ENCODE measurements at places on chromosomes 1 and 21. TPM values are rescaled to one million over a fixed set of nuclear protein-coding genes. Genes with fewer than 3 reads are reported as not detected.

LHX8 gene
- not detected for polyA plus RNA-seq

ASTN1 gene
- not detected for polyA plus RNA-seq

RGL1 gene
- polyA plus RNA-seq = 2.6 TPM

GJA5 gene
- not detected for polyA plus RNA-seq

LRRC39 gene
- not detected for polyA plus RNA-seq

OR10Z1 gene
- not detected for polyA plus RNA-seq

TCEA3 gene
- 34.4 TPM for polyA plus RNA-seq

DNAI4 gene
- polyA plus RNA-seq = 2.3 TPM

FALEC gene
- not detected for polyA plus RNA-seq

CR1L gene
- polyA plus RNA-seq = not detected

LRRC8B gene
- 16.2 TPM for polyA plus RNA-seq

IL12RB2 gene
- polyA plus RNA-seq = 0.60 TPM

GRCh38 chr1:95072532-95073419 lies at the start of gene ALG14:
TSS of gene ALG14 (minus strand) at chr1:95072951. CDS start at chr1:95072898, 53 bp downstream.
- no peaks in the 10 kb centered on the region for H3K27me3 ChIP-seq
- H3K36me3 ChIP-seq = no peaks in the 10 kb centered on the region
- peak within 1 kb of the TSS; percentile 96 for H3K4me3 ChIP-seq
- H3K4me1 ChIP-seq = peaks cover 8% of the 10 kb centered on the region
- H3K27ac ChIP-seq = peak within 1 kb of the TSS; percentile 85

DNA sequence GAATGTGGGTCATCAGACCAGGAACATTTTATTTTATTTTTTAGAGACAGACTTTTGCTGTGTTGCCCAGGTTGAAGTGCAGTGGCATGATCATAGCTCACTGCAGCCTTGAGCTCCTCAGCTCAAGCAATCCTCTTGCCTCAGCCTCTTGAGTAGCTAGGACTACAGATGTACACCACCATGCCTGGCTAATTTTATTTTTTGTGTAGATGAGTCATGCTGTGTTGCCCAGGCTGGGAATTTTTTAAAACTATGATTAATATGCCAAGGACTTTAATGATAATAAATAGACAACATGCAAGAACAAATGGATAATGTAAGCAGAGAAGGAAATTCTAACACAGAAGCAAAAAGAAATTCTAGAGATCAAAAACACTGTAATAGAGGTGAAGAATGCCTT lies 142.4 kb downstream of the AK5 start:
- no peak overlapping the region for H3K4me3 ChIP-seq
- no peaks in the 10 kb centered on the region for H3K27me3 ChIP-seq
- peaks cover 18% of the 10 kb centered on the region for H3K4me1 ChIP-seq
- DNase-seq = no peak
- no peak overlapping the region for H3K27ac ChIP-seq
- no peaks in the 10 kb centered on the region for H3K36me3 ChIP-seq

GRCh38 chr1:241356519-241357365 lies at the start of gene RGS7:
TSS of gene RGS7 (minus strand) at chr1:241357205.
- H3K27me3 ChIP-seq = no peaks in the 10 kb centered on the region
- no peak for DNase-seq
- no peak within 1 kb of the TSS for H3K27ac ChIP-seq
- H3K4me3 ChIP-seq = no peak within 1 kb of the TSS
- no peaks in the 10 kb centered on the region for H3K4me1 ChIP-seq
- H3K36me3 ChIP-seq = no peaks in the 10 kb centered on the region

- H3K4me1 ChIP-seq = no peaks in the 10 kb centered on the region
- DNase-seq = no peak
- no peak overlapping the region for H3K27ac ChIP-seq
- H3K4me3 ChIP-seq = no peak overlapping the region
- H3K36me3 ChIP-seq = no peaks in the 10 kb centered on the region
Measured at GRCh38 chr1:77273891-77274290, 7.9 kb upstream of the AK5 start.

GRCh38 chr21:42706765-42707164 lies 53.3 kb downstream of the PDE9A start:
- no peak overlapping the region for H3K4me3 ChIP-seq
- H3K27ac ChIP-seq = no peak overlapping the region
- no peaks in the 10 kb centered on the region for H3K4me1 ChIP-seq
- H3K36me3 ChIP-seq = no peaks in the 10 kb centered on the region
- no peak for DNase-seq
- no peaks in the 10 kb centered on the region for H3K27me3 ChIP-seq

DNA sequence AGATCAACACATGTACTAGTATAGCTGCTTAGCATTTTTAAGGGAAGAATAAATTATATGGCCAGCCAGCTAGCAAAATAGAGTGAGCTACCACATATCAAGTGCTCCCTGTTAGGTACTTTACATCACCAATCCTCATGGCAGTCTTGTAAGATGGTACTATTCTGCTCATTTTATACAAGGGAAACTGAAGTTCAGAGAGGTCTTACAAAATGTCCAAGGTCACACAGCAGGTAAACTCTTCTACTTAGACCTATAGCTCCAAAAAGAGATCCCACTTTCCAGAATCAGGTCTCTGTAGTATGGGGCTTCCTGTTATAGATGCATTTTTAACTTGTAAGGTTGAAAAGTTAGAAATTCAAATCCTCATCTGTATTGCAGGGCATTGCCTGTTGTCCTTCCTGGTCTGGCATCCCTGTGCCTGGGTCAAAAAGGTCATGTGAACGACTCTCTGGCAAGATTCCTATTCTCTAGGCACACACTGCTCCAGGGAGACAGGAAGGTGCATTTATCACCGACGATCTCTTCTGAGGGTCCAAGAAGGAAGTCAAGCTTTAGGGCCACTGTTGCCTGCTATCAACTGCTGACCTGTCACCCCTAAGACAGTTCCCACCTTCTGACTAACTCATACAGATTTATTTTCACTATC lies 41.1 kb downstream of the TRIT1 start:
- H3K4me3 ChIP-seq = no peak overlapping the region
- H3K27ac ChIP-seq = peak overlapping the region; percentile 77
- H3K27me3 ChIP-seq = no peaks in the 10 kb centered on the region
- H3K4me1 ChIP-seq = peaks cover 64% of the 10 kb centered on the region
- no peak for DNase-seq

GRCh38 chr1:202580619-202581018 lies 129.6 kb downstream of the SYT2 start:
- H3K27me3 ChIP-seq = no peaks in the 10 kb centered on the region
- H3K27ac ChIP-seq = no peak overlapping the region
- H3K36me3 ChIP-seq = no peaks in the 10 kb centered on the region
- no peak for DNase-seq
- H3K4me3 ChIP-seq = no peak overlapping the region

GRCh38 chr21:35142036-35142815 lies 93.1 kb upstream of the RUNX1 start:
- H3K36me3 ChIP-seq = no peaks in the 10 kb centered on the region
- no peaks in the 10 kb centered on the region for H3K27me3 ChIP-seq
- no peak overlapping the region for H3K27ac ChIP-seq

DNA sequence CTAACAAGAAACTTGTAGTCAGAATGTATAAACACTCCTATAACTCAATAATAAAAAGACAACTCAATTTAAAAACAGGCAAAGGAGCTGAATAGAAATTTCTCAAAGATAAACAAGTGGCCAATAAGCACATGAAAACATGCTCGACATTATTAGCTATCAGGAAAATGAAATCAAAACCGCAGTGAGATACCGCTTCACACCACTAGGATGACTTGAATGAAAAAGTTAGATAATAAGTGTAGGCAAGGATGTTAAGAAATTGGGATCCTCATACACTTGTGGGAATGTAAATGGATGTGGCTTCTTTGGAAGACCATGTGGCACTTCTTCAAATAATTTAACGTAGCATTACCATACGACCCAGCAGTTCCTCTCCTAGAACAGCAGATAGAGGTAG lies 8.9 kb downstream of the RALGPS2 start:
- DNase-seq = no peak
- H3K4me1 ChIP-seq = no peaks in the 10 kb centered on the region
- no peak overlapping the region for H3K27ac ChIP-seq
- H3K4me3 ChIP-seq = no peak overlapping the region
- H3K36me3 ChIP-seq = no peaks in the 10 kb centered on the region
- no peaks in the 10 kb centered on the region for H3K27me3 ChIP-seq

GRCh38 chr1:119327450-119328155 lies 41.0 kb upstream of the HAO2 start:
- peaks cover 7% of the 10 kb centered on the region for H3K4me1 ChIP-seq
- H3K27ac ChIP-seq = no peak overlapping the region
- no peaks in the 10 kb centered on the region for H3K27me3 ChIP-seq
- H3K4me3 ChIP-seq = peak overlapping the region; percentile 61
- peak; percentile 23 for DNase-seq
- no peaks in the 10 kb centered on the region for H3K36me3 ChIP-seq

DNA sequence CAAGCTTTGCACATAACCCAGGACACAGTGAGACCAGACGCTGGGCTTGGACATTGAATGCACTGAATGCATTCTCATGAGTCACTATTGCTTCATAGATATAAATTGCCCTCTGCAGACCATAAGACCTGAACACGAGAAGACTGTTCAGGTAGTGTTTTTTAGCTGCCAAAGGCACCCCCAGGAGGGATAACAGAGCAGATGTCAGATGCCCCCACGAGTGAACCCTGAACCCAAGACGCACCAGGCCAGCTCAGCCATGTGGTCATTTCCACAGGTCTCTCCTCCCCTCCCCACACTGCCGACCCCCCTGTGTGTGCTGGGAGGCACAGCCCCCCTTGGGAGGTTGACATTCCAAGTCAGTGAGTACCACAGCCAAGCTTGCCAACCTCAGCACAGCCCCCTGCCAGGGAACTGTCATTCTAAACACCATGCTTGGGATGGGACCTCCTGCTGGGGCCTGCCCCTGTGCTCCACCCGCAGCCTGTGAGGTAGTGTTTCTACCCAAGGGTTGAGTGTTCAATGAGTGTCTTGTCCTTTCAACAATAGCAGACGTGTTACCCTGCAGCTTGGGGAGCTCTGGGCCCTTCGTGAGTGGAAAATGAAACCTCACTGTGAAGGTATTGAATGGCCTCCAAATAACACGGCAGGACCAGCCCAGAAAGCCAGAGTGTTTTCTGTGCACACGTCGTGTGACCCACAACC lies 68.2 kb downstream of the PSMG1 start:
- H3K36me3 ChIP-seq = no peaks in the 10 kb centered on the region
- H3K4me3 ChIP-seq = no peak overlapping the region
- no peaks in the 10 kb centered on the region for H3K4me1 ChIP-seq
- no peak for DNase-seq
- H3K27me3 ChIP-seq = no peaks in the 10 kb centered on the region

- no peak overlapping the region for H3K4me3 ChIP-seq
- no peaks in the 10 kb centered on the region for H3K4me1 ChIP-seq
- H3K36me3 ChIP-seq = peaks cover 24% of the 10 kb centered on the region
Measured at GRCh38 chr1:24673341-24673740, 30.2 kb downstream of the SRRM1 start.

DNA sequence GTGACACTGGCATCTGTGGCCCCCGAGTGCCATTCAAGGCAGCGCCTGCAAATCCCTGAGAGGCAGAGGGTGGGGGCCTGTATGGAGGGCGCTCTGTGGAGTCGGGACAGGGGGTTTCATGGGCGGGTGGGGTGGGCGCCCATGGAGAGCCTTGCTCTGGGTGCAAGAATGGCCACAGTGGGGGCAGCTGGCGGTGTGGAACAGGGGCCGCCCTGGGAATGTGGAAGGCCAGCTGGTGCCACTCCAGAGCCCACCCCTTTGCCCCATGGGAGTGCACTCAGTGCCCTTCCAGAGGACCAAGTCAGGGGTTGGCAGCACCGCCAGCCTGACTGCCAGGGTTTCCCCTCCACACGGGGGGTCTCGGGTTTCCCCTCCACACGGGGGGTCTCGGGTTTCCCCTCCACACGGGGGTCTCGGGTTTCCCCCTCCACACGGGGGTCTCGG lies 55.0 kb upstream of the TRAPPC10 start:
- H3K4me3 ChIP-seq = no peak overlapping the region
- H3K27ac ChIP-seq = no peak overlapping the region
- peaks cover 24% of the 10 kb centered on the region for H3K36me3 ChIP-seq
- no peaks in the 10 kb centered on the region for H3K27me3 ChIP-seq

DNA sequence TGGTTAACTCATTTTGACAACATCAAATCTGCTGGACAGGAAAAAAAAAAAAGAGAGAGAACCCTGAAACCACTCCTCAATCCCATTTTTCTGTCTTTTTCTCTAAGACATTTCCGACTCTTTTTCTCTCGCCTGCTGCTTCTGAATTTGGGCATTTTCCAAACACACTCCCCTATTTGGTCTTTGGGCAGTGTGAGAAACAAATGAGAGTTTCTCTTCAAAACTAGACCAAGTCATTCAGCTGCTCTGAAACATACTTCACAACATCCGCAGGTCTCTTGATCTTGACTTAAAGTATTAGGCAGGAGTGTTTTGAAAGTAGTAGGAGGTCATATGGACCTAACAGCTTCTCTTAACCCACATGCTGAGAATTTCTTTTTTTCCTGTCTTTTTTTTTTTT lies 364.8 kb upstream of the ESRRG start:
- H3K36me3 ChIP-seq = no peaks in the 10 kb centered on the region
- H3K27me3 ChIP-seq = no peaks in the 10 kb centered on the region
- no peak for DNase-seq
- H3K27ac ChIP-seq = no peak overlapping the region
- H3K4me3 ChIP-seq = no peak overlapping the region

- DNase-seq = no peak
- H3K27me3 ChIP-seq = no peaks in the 10 kb centered on the region
- no peak overlapping the region for H3K27ac ChIP-seq
- H3K36me3 ChIP-seq = no peaks in the 10 kb centered on the region
- H3K4me1 ChIP-seq = no peaks in the 10 kb centered on the region
Measured at GRCh38 chr1:225435487-225435886, 7.6 kb upstream of the LBR start.

GRCh38 chr1:112524986-112525385 lies 16.2 kb downstream of the WNT2B start:
- no peak for DNase-seq
- no peaks in the 10 kb centered on the region for H3K4me1 ChIP-seq
- H3K36me3 ChIP-seq = no peaks in the 10 kb centered on the region
- H3K27me3 ChIP-seq = no peaks in the 10 kb centered on the region
- H3K27ac ChIP-seq = no peak overlapping the region

DNA sequence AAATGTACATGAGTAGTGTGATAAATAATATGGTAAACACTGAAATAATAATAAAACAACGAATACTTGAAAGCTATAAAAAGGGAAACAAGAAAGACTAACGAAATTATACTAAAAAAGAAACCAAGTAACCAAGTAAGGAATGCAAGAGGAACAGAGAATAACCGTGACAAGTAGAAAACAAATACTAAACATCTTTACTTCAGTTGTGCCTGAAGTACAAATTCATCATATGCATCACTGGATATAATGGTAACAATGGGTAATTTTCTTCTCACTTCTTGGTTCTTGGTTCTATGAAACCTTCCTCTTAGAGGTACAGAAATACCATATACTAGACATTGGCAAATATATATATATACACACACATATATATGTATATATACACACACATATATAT lies 1093.6 kb upstream of the B3GALT2 start:
- no peaks in the 10 kb centered on the region for H3K36me3 ChIP-seq
- no peaks in the 10 kb centered on the region for H3K27me3 ChIP-seq
- H3K27ac ChIP-seq = no peak overlapping the region
- DNase-seq = no peak
- no peak overlapping the region for H3K4me3 ChIP-seq
- H3K4me1 ChIP-seq = no peaks in the 10 kb centered on the region

- H3K36me3 ChIP-seq = no peaks in the 10 kb centered on the region
- H3K27me3 ChIP-seq = no peaks in the 10 kb centered on the region
- no peaks in the 10 kb centered on the region for H3K4me1 ChIP-seq
- H3K4me3 ChIP-seq = no peak overlapping the region
- no peak for DNase-seq
- no peak overlapping the region for H3K27ac ChIP-seq
Measured at GRCh38 chr1:22552021-22552420, 11.3 kb upstream of the EPHA8 start.

Measured in naive thymus-derived CD4-positive, alpha-beta T cell (primary cell).